ENCODE measurements at places on chromosomes 6 and 20. TPM values are rescaled to one million over a fixed set of nuclear protein-coding genes. Genes with fewer than 3 reads are reported as not detected.
A peak's percentile ranks its signal among the peaks of the same experiment; 100 is the strongest.

The ASIP gene
- total RNA-seq: 7.6 TPM

- DNase-seq: peak; percentile 20
These were observed 101.0 kb downstream of the ARHGAP18 start for GRCh38 chr6:129608886-129609537.

DNA sequence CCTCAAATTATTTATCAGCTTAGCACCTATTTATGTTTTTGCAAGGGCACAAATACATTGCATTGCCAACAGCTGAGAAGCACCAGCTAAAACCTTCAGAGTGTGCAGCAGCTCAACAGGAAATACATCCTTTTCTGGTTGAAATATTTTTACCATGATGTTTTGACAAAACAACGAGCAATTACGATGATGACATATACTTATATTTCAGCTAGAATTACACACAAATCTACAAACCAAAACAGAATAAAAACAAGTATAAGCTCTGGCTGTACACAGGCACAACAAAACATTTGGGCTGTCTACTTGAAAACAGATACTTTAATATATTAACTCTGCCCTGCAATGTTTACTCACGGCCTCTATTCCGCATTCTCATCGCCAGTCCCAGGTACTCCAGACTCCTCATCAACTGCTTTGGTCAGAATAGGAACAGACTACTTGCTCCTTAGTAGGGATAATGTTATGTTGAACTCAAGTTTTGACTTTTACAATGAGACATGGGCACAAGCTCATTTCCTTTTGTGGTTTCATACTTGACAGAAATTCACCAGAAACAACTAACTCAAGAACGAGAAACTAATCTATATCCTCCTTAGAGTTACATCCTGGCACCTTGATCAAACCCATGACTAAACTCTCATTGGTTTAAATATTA is 377.6 kb downstream of the ESR1 start:
- DNase-seq: no peak

DNA sequence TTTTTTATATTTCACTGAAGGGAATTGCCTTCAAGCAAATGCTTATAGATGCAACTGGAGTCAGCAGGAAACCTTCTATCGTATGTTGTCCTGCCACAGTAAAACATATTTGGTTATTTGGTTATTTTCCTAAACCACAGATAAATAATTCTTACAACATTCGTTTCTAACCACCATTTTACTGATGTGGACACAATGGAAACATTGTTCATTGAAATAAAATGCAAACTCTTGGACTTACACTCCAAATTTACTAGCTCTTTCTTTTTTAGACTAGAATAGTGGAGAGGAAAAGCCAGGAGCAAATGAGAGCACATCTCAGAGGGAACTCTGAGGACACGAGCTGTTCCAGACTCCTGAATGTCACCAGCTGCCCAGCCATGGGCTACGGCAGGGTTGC is 114.8 kb downstream of the RPS12 start:
- no peak for DNase-seq

DNA sequence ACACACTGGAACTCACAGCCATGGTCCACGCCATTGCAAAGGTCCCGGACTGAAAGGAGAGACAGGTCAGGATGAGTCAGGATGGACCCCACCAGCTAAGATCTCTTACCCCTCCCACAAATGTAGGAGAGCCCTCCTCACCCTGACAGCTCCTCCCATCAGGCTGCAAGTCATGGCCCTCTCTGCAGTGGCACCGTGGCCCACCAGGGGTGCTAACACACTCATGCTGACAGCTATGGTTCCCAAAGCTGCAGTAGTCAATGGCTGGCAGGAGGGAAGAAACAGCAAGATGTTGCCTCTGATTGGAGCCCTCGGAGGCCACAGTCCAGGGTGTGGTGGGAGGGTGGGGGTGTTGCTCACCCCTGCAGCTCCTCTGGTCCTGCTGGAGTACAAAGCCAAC is 5.7 kb upstream of the RBPJL start:
- DNase-seq: no peak

All from skin of body (tissue), 3 donors.